ENCODE measurements at places on chromosomes 12 and 14.

DNA sequence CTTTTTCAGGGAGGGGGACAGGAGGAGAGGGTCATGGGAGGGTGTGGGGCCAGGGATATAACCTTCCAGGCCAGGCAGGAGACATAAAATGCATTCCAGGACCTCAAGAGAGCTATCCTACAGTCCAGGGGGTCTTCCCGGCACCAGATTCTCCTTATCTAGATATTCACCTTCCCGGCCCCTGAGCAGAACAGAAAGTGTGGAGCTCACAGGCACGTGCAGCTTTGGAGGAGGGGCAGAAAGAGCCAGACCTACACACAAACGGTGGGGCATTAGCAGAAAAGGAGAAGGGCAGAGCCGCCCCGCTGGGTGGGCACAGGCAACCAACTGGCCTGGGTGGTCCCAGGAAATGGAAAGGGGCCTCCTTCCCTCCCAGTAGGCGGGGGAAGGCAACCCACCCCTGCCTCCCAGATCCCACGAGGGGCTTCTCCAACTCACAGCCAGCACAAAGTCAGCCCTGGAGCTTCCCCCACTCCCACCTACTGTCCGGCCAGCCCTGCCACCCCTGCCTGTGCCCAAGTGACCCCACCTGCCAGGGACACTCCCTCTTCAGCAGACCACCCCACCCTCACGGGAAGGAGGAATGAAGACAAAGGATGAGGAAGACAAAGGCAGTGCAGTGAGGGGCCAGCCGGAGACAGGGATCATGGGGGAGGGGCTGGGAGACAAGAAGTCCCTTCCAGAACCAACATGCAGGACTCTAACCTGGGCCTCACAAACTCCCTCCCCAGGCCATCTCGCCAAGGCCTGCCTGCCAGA lies 33.3 kb downstream of the CCDC85C start:
- no peak for DNase-seq

- no peak for DNase-seq
These were observed 12.7 kb downstream of the PLBD2 start for GRCh38 chr12:113370923-113371682.

- no peak for DNase-seq
These were observed 134.6 kb downstream of the CACNA1C start for GRCh38 chr12:2187195-2187945.

DNA sequence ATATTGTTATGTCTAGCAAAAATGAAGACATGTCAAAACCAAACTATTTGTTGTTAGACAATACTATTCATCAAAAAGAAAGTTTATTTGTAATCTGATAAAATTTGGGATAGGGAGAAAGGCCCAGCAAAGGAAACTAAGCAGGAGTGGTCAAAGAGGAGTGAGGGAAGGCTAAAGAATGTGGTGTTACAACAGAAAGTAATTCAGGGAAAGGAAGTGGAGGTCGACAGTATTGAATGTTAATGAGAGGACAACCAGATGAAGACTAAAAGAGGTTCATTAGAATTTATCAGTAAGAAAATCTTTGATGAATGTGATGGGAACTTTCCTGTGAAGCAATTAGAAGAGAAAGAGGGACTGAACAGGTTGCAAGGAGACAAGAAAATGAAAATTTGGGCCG lies 33.9 kb downstream of the PLCZ1 start:
- peak; percentile 21 for DNase-seq

DNA sequence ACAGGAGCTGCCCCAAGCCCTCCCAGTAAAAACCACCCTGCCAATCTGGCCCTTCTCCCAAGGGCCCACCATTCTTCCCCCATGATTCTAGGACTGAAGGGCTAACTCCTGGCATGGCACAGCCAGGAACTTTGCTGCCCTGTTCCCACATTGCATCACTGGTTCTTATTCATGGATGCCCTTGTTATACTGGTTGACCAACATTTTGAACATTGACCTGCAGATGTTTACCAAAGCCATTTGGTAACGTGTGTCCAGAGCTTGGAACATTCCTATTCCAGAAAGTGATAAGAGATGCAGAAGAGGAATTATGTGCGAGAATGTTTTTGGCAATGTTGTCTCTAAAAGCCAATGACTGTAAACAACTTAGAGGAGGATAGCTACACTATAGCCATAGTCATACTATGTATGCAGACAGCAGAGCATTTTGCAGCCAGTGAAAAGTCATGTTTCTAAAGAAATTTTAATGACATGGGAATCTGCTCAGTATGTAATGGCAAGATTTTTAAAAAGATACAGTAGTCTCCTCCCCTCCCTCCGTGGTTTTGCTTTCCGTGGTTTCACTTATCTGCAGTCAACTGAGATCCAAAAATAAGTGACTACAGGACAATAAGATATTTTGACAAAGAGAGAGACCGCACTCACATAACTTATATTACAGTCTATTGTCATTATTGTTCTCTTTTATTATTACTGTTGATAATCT lies 108.8 kb downstream of the DAAM1 start:
- DNase-seq, result no peak

GRCh38 chr14:101008631-101009336 lies 105.3 kb upstream of the RTL1 start:
- no peak for DNase-seq

DNA sequence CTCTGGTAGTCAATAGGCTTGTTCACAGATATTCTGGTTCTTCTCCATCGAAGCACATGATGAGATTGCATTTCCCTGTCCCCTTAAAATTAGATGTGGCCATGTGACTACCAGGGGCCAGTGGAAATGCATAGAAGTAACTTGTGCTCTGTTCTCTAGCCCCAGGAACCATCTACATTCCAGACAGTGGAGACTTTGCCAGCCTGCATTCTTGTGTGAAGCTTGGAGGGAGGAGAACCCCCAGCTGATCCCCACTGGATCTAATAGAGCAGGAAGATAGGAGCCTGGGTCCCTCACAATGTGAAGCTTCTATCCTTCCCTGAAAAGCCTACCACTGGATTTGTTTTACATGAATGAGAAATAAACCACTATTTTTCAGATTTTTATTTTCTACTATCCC lies 130.1 kb downstream of the KITLG start:
- DNase-seq, result peak; percentile 63

- peak; percentile 69 for DNase-seq
These were observed 231.2 kb downstream of the ETNK1 start for GRCh38 chr12:22856178-22856577.

- DNase-seq, result peak; percentile 8
These were observed 495.4 kb upstream of the TMEM132C start for GRCh38 chr12:127771546-127771945.

- peak; percentile 62 for DNase-seq
These were observed 6.0 kb downstream of the CLMN start for GRCh38 chr14:95313707-95314106.

GRCh38 chr12:52552055-52552454 lies 890 bp downstream of the KRT71 start:
- no peak for DNase-seq

GRCh38 chr14:61668282-61668681 lies 27.0 kb upstream of the HIF1A start:
- no peak for DNase-seq

GRCh38 chr14:39469094-39469710 lies 37.0 kb upstream of the FBXO33 start:
- peak; percentile 8 for DNase-seq

GRCh38 chr12:125140279-125141209 lies 75.3 kb downstream of the AACS start:
- DNase-seq, result peak; percentile 74

DNA sequence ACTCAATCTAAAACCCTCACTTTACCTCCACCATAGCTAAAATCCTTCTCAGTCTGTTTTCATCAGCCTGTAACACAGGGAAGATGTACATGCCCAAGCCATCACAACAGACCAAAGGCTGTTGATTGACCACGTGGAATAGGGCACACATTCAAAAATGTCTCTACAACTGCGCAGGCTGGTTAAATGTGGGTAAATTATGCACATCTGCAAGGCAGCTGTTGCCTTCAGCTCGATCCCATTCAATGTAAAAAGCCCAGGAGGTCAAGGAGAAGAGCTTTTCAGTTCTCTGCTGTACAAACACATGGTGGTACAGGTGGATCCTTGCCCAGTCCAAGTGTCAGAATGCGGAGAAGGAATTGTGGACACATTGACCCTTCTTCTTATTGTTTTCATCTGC lies 354.0 kb downstream of the FLRT2 start:
- DNase-seq, result no peak

- peak; percentile 74 for DNase-seq
These were observed 30.3 kb downstream of the DEGS2 start for GRCh38 chr14:100129161-100129589.

GRCh38 chr12:47984331-47984801 lies 19.9 kb downstream of the COL2A1 start:
- DNase-seq, result no peak

DNA sequence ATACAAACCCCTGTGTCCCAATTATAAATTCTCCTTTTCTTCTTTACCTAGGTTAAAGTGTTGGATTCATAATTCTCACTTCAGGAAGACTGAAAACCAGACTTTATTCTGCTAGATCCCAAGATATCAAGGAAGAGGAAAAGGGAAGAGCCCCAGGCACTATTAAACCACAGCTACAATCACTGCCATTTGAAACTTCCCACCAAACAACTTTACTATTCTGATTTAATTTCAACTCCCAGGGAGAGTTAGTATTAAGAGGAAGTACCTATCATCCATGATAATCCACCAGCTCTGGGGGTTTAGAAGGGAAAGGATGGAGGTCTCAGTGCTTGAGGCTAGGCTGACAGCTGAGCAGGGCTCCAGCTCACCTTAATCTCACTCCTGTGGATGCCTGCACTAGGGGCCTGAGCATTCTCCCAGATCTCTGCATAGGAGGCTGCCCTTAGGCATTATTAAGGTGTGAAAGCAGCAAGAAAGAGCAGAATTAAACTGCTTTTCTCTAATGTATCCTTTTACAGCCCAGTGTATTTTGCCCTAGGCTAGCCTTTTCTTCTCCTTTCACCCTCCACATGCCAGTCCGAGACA lies 52.9 kb downstream of the MYF5 start:
- no peak for DNase-seq

GRCh38 chr14:21866479-21866878 lies 192.9 kb upstream of the OR4E1 start:
- no peak for DNase-seq

- DNase-seq, result peak; percentile 52
These were observed 23.3 kb downstream of the DMAC2L start for GRCh38 chr14:50335389-50335788.

DNA sequence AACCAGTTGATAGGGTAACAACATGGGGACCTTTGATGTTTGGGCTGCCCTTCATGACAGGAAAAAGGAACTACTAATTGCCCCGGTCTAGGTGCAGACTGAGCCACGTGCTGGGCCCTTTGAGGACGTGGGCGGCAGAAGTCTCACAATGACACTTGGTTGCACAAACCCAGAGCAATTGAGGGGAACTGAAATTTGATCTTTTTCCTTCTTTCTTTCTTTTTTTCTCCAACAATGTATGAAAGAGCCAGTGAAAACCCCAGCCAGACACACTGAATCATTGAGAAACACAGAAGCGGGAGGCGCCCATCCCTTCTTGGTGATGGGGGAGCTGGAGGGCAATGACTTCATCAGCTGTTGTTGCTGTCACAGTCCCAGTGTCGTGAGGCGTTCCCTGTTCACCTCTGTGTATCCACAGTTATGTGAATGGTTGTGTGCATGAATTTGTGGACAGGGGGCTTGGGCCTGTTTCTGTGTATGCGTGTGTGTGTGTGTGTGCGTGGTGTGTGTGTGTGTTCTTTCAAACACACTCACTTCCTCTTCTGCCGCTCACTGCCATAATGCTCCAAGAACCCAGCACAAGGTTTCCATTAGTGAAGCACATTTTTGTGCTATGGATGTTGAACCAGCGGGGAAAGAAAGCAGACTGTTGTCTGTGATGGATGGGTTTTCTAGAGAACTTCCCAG lies 137.5 kb upstream of the CCND2 start:
- no peak for DNase-seq

DNA sequence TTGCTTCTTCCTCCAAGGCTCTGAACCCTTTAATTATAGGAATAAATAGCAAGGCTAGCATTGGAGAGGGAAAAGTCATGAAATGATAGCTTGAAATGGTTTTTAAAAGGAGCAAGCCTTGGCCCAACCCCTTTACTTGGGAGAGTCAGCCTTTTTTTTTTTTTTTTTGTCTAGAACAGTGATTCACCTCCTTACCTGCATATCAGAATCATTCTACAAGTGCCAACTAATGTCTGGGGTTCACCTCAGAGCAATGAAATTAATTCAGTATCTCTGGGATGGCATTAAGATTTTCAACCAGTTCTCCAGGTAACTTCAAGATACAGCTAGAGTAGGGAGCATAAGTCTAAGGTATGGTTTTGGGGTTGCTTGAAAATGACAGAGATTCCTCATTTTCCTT lies 41.3 kb upstream of the TMTC2 start:
- DNase-seq, result no peak

- DNase-seq, result no peak
These were observed 1.0 kb downstream of the ITPK1 start for GRCh38 chr14:93114713-93115068.

- no peak for DNase-seq
These were observed 899 bp upstream of the KCNH3 start for GRCh38 chr12:49537752-49538509.

DNA sequence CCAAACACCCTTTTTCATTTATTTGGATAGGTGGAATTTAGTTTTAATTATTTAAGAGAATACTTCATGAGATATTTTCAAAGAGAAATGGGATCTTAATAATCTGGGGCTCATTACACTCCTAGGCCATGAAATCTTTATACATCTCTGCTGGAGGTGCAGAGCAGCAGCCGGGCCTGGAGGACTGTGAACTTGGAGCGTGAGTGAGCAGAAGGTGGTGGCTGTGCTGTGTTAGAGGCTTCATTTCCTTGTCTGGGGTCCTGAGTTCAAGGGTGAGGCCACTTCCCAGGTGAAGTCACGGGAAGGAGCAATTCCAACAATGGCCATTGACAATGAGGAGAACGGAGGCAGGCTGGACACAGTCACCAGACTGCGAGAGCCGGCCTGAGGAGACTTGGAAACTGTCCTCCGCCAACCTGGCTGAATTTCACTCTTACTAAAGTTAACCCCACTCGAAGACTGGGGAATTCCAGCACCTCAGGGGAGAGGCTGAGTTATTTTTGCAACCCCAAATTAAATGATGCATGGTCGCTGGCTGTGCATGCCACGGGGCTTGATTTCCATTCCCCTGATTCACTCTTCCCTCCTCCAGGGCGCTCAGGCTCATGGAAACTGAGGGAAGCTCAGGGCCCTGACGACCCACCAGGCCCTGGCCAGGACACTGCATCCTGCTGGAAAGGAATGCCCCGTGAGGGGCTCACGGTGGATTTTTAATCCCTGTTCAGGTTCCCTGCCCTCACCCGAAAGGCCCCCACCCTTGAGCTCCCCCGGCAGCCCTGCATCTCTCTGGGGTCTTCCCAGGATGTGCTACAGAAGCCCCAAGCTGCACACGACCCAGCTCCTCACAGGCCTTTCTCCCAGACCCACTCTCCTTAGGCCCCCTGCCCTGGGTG lies 22.6 kb upstream of the TRAF3 start:
- DNase-seq, result no peak

GRCh38 chr12:8045952-8046944 lies 13.7 kb downstream of the FOXJ2 start:
- DNase-seq, result peak; percentile 87
